HEK293T (cell line): ENCODE measurements at places on chromosomes 11 and 22.

DNA sequence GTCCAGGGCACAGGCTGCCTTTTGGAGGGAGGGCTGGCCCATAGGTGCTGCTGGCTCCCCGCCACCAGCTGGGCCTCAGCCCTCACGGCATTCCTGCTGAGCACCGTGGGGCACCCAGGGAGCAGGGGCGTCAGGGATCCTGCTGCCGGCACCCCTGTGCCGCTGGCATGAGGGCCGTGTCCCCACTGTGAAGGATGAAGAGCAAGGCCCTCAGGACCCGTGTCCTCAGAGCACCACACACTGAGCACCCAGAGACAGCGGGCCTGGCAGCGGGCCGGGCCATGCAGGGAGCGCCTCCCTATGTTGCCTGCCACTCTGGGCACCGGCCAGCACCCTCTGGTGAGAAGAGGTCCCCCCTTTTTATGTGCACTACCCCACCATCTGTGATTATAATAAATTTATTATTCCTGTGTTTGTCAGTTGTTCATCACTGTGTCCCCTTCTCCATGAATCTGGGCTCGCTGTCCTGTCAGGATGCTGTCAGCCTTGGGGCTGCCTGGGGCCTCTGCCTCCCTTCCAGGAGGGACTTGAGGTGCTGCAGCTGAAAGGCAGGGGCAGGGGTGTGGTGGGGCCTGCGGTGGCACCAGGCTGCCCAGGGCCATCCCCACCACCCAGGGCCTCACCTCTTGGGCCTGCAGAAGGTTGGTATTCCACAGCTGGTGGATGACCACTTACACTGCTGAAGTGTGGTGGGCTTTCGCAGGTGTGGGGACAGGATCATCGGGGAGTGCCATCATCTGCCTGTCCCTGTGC lies 80.0 kb downstream of the MED15 start:
- no peak for DNase-seq

- no peak for DNase-seq
Observed at GRCh38 chr22:48299124-48299523, 1528.5 kb downstream of the BRD1 start.

GRCh38 chr11:61514050-61514917 lies 5.7 kb downstream of the LRRC10B start:
- no peak for DNase-seq

GRCh38 chr11:2860636-2861035 lies 24.9 kb downstream of the CDKN1C start:
- no peak for DNase-seq

GRCh38 chr11:28400331-28401100 lies 292.3 kb downstream of the METTL15 start:
- DNase-seq = no peak

- DNase-seq = no peak
Observed at GRCh38 chr11:122850076-122850631, 11.9 kb downstream of the CRTAM start.

GRCh38 chr11:74647831-74648230 lies 55.4 kb downstream of the POLD3 start:
- no peak for DNase-seq

- DNase-seq = no peak
Observed at GRCh38 chr11:32307471-32307870, 127.9 kb downstream of the WT1 start.
